AG04450 (cell line): ENCODE measurements at places on chromosomes 7 and 10. TPM values are rescaled to one million over a fixed set of nuclear protein-coding genes. Genes with fewer than 3 reads are reported as not detected.

DNA sequence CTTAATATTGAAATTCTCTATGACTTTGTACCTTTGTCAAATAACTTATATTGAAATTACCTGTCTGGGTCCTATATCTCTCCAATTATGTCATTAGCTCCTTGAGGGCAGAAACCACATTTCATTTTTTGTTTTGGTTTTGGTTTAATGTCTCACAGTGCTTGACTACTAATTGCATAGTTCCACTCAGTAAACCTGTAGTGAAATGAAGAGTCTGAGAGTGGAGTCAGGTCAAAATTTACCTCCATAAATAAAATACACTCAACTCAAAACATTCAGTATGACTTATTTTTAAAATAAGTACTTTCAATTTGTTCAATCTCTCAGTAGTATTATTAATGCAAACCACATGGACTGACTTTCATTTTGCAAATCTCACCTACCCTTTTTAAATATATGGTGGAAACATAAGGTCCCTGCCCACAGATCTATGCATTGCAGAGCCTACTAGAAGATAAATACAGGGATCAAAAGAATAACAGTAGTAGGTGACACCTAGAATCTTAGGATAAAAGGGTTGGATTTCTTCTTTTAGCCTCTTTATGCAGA is 32.5 kb downstream of the PDE1C start:
- no peak for DNase-seq

The GIMAP8 gene
- polyA plus RNA-seq = not detected in 2 replicates

GRCh38 chr10:123807444-123808035 is 84.1 kb downstream of the CPXM2 start:
- DNase-seq = no peak

- no peak for DNase-seq
Observed at GRCh38 chr10:7444551-7445121, 33.8 kb upstream of the SFMBT2 start.

DNA sequence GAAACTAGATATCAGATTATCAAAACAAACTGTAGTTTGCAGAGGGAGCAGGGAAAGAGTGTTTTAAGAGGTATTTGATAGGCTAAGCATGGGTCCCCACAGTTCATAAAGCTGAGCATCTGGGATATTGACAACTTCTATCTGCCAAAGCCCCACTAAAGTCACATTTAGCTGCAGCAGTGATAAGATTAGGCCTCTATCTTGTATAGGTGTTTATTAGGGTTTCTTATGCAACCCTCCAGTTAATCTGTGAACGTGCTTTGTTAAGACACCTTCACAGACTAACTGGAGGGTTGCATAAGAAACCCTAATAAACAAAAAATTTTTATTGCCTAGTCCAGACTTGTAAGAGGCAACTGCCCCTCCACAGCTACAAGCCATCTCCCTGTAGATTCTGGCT is 78.0 kb downstream of the CYP51A1 start:
- DNase-seq = no peak

The TMEM213 gene
- not detected in 2 replicates for polyA plus RNA-seq

DNA sequence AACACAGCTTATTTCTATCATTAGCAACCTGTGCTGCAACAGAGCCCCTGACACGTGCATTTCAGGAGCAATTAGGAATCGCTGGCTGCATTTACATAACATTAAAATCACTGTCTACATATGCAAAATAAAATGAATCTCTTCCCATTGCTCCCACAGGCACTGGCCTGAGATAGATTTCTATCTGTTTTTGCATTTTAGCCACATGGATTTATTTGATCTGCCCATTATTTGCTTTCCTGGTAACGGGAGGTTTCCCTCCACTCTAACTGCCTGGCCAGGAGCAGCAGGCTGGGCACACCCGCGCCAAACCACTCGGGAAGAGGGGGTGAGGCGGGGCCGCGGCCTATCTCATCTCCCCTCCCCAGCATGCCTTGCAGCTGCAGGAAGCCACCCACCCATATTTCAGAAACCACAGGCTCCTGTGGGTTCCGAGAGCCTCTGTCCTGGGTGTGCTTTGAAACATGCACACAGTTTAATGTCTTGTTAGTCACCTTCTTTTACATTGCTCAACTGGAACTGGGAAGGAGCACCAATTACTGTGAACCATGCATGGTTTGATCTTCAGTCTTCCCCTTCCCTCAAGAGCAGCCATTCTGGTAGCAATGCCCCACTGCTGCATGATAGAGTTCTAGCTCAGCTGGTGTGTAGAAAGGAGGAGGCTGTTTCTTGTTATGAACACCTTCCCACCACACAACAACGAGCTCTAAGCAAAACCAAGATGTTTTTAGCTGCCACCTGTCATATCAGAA is 37.7 kb upstream of the IKZF1 start:
- DNase-seq = no peak
